ENCODE measurements at places on chromosomes 1 and 21. TPM values are rescaled to one million over a fixed set of nuclear protein-coding genes. Genes with fewer than 3 reads are reported as not detected.

The TIAM1 gene
- 3.6 TPM for total RNA-seq

GRCh38 chr1:20227704-20228103, 41.4 kb upstream of the PLA2G2C start:
- DNase-seq, result no peak

GRCh38 chr1:240835291-240835690, 223.3 kb upstream of the GREM2 start:
- no peak for DNase-seq

The SLC5A9 gene
- 3.3 TPM for total RNA-seq

DNA sequence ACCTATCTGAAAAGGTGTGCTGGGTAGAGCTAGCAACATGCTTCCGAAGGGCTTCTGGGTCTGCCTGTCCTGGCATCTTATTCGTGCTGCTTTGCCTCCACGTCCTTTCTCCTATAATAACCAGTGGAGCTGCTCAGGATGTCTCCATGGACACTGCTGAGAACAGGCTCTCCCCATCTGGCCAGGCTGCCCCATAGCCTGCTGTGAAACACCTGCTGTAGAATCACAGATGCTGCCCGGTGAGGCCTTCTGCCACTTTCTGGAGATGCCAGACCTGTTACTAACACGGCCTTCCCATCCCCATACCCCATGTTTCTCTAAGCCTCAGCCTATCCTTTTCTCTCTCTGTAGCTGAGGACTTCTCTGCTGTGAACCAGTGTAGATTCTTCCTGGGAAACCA, 120.5 kb downstream of the IER5 start:
- peak; percentile 23 for DNase-seq

GRCh38 chr1:93623875-93624274, 57.8 kb downstream of the BCAR3 start:
- no peak for DNase-seq

The CLCA1 gene
- total RNA-seq, result not detected

GRCh38 chr21:28283641-28284490, 708.8 kb downstream of the LTN1 start:
- DNase-seq, result peak; percentile 33

DNA sequence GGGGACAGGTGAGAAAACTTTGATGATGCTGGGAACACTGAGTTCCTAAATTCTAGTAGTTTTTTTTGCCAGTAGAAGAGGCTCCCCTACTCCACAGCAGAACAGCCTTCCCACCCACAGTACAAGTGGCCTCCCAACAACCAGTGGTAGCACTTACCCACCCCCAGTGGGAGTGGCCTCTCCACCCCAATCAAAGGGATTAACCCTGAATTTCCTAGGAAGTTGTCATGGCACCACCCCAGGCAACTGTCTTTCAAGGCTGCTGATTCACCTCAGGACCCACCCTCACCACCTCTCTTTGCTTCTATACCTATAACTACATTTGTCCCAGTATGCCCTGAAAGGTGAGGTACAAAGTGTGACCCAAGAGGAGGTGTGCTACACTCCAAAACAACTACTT, 81.4 kb upstream of the PRDX6 start:
- no peak for DNase-seq
